SHP77 treated with DMSO at 0.1 percent for 48 hours (cell line): ENCODE measurements at places on chromosomes 1 and 21.
A peak's percentile ranks its signal among the peaks of the same experiment; 100 is the strongest.

DNA sequence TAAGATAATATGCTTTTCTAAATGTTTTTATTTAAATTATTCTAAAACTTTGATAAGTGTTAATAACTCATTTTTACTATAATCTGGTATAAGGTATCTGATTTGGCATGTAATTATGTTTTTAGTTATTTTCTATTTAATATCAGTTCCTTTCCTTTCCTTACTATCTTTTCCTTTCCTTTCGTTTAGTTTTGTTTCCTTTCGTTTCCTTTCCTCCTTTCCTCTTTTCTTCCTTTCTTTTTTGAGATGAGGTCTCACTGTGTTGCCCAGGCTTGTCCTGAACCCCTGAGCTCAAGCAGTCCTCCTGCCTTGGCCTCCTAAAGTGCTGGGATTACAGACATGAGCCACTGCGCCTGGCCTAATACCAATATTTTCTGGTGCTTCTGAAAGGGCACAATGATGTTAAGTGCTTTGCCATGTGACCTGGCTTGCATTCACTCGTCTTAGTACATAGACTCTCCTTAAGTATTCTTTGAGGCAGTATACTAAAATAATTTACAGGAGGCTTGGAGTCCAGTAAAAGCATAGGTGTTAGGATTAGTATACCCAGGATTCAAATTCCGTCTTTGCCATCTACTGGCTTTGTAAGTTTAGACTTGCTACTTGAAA lies 18.7 kb downstream of the MIER1 start:
- DNase-seq: no peak

GRCh38 chr1:208793861-208794345 lies 549.7 kb upstream of the PLXNA2 start:
- DNase-seq: no peak

- DNase-seq: no peak
Observed at GRCh38 chr1:101587741-101588140, 350.9 kb downstream of the S1PR1 start.

- DNase-seq: peak; percentile 17
Observed at GRCh38 chr1:46446646-46447498, 42.8 kb upstream of the DMBX1 start.

- DNase-seq: no peak
Observed at GRCh38 chr21:45142469-45143308, 68.3 kb downstream of the ADARB1 start.

- DNase-seq: no peak
Observed at GRCh38 chr1:164643018-164643417, 84.0 kb downstream of the PBX1 start.

DNA sequence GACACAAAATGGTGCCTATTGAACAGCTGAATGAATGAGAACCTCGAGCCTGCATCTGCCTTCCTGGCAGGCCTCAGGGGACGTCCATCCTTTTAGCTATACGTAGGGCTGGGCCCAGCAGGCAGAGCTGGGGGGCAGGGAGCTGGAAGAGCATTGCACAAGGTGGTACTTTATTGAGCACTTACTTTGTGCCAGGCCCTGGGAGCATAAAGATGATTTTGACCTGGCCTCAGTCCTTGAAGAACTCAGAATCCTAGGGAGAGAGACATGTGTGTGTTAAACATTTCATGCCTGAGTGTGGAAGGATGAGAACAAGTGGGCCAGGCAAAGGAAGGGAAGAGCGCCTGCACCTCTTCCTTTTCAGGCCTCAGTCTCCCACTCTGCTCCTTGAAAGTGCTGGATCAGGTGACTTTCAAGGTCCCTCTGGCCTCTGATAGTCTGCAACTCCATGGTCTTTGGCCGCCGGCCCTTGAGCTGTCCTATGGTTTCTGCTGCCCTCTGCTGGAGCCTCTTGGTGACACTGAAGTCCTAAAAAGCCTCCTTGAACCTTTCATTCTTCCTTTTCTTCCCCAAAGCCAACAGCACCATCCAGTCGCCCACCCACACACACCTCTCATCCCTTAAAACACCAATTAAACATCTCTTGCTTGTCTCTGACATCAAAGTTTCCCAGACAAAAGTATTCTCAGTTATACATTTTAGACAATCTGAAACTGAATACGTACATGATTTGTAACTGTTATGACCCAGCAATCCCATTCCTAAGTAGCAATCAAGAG lies 3.5 kb upstream of the PEAR1 start:
- peak; percentile 74 for DNase-seq

DNA sequence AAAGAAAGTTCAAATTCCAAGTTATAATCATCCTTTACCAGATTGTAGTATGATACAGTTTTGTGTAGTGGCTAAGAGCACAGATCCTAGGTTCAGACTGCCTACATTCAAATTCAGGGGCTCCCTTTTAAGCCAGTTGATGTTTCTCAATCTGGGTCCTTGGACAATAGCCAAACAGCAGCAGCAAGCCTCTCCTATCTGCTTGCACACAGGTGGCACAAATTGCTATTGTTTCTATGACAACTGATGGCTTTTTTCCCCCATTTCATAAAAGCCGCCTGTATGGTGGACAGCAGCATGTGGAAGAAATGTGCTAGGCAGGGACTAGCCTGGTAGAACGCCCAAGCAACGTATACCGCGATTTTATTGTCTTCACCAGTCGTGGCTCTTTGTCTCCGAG lies 76.5 kb downstream of the S1PR1 start:
- no peak for DNase-seq

DNA sequence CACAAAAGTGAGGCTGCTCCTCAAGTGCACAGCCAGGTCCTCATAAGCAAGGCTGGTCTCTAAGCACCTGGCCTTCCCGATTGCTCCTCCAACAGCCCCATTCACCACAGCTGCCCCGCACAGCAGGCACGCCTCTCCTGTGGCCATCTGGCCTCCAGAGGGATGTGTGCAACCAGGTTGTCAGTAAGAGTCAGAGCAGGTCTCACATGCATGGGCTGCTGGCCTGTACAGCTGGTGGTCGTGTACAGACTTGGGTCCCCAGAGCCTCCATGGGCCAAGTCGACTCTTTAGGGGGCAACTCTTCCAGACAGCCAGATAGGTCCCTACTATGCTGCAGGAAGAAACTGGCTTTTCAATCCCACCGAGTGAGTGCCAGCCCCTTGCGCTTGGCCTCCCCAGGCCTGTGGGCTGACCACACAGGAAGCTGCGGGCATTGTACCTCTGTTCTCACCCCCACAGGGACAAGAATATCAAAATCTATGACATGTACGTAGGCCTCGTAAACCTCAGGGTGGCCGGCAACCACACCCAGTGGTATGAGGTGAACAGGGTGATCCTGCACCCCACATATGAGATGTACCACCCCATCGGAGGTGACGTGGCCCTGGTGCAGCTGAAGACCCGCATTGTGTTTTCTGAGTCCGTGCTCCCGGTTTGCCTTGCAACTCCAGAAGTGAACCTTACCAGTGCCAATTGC lies 1.4 kb downstream of the PRSS38 start:
- no peak for DNase-seq

- no peak for DNase-seq
Observed at GRCh38 chr1:243267471-243267880, 11.6 kb downstream of the SDCCAG8 start.

- no peak for DNase-seq
Observed at GRCh38 chr1:53203466-53203865, 6.8 kb downstream of the CPT2 start.

GRCh38 chr1:233879841-233880240 lies 24.6 kb upstream of the SLC35F3 start:
- no peak for DNase-seq

DNA sequence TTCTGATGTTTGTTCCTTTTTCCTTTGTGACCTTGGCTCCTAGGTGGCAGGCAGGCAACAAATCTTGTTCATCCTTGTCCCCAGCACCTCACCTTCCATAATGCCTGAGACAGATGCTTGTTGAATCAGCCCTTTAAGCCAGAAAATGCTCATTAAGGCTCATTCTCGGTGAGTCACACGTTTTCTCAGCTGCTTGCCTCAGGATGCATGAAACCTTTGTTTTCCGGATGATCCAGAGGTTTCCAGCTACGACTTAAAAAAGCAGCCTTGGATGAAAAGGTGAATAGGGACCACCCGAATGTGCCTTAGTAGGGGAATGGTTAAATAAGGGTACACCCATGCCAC lies 4.6 kb upstream of the ATP13A2 start:
- no peak for DNase-seq

DNA sequence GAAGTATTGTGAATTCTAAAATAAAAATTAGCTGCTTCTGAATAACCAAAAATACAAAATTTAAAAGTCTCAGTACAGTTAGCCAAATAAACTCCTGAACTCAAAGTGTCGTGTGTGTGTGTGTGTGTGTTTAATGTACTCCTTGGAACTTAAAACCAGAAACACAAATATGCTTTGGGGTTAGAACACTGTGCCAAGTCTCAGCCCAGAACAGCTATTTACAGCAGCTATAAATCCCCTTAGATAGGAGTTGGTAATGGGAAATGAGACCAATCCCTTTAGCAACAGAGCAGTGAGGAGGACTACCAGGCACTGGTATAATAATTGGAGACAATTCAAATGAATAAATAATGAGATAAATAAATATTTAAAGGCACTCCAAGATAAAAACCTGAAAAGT lies 83.1 kb downstream of the PATJ start:
- no peak for DNase-seq

DNA sequence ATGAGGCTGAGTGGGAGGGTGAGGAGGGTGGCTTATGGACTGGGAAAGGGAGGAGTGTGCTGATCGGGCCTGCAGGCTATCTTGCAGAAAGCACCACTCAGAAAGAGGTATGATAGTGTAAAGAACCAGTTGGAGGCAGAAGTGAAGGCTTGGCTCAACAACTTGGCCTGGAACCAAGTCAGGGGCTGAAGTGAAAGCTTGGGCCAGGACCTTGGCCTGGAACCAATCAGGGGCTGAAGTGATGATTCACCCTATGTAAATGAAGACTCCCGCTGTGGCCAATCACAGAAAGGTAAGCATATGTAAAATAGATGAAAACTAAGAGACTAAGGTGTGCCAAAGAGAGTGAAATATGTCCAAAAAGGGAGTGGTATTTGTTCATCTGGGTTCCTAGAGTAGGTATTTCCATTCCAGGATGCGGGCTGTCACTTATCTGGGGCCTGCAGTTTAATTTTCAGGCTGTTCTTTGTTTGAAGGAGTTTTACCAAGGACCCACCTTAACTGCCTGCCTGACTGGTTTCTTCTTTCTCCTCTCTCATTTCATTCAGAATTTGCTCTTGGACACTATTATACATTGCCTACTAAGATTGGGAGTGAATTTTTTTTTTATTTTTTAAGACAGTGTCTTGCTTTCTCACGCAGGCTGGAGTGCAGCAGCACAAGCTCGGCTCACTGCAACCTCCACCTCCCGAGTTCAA lies 5.1 kb upstream of the RFX5 start:
- no peak for DNase-seq

GRCh38 chr1:76068953-76069561 lies 5.5 kb upstream of the ST6GALNAC3 start:
- DNase-seq: no peak

GRCh38 chr1:115084902-115085511 lies 4.3 kb downstream of the TSPAN2 start:
- no peak for DNase-seq

DNA sequence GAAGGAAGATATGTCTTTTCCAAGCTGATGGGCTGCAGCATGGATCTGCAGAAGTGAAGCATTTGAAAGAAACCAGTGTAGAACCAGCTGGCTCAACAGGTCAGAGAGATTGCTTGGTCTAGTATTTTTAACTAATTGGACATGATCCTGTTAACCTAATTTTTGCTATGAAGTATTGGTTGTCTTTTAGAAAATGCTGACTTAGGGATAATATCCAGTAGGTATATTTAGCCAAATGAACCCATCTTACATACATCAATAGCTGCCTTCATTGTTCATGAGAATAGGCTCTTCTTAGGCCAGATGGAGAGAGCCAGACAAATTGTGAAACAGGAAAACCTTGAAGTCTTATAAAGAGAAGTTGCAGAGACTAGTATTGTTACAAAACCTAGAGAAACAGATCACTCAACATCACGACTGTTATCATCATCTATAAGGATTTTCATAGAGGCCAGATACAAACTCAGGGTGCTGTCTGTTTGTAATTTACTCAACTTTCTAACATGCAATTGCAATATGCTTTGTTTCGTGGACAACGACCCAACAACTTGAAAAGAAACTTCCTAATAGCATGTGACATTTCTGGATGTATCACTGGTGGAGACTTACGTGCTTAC lies 148.2 kb downstream of the DISC1 start:
- DNase-seq: no peak

DNA sequence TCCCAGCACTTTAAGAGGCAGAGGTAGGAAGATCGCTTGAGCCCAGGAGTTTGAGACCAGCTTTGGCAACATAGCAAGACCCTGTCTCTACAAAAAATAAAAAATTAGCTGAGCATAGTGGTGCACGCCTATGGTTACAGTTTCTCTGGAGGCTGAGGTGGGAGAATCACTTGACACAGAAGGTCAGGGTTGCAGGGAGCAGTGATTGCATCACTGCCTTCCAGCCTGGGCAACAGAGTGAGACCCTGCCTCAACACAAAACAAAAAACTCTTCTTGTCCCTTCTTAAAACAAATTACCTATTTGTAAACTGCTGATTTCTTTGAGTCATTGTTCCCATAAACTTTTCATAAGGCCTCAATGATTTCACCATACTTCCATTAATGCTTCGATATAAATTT lies 18.7 kb downstream of the PRKAA2 start:
- DNase-seq: no peak

DNA sequence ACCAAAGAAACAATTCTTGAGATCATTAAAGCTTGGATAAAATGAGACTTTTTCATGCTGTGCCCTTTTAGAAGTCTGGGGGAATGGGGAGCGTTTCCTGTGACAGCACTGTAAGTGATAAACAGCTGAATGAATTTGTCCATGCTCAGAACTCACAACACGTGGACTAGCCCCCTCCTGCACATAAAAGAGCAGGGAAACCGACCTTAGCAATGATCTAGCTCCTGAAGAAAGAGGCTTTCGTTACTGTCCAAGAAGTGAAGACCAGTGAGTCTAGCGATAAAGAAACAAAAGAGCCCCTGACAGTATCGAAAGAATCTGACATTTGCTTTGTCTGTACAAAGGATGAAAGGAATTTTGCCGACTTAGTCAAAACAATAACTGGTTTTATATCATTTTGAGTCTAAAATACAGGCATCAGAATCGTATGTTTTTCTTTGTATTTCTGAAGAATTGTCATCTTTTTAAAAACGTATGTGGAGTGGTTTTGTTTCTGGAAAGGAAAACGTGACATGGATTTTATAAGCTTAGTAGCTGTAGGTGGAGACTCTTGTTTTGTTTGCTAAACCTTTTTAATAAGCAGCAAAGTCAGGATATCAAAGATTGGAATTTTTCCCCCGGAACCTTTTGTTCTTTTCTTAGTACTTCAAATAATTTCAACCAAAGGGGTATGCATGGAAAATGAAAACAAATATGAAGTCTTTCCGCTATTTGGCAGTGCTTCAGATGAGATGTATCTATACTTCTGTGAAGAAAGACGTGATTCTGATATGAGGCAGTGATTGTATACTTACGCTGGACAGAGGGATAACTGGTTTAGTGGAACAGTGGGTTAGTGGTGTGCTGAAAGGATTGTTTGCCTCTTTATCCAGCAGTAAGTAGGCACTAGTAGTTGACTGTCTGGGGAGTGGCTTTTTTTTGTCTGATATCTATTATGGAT lies 61.0 kb downstream of the MAST2 start:
- DNase-seq: peak; percentile 5

GRCh38 chr1:76210160-76210559 lies 135.6 kb downstream of the ST6GALNAC3 start:
- no peak for DNase-seq

GRCh38 chr1:198776602-198777029 lies 137.8 kb downstream of the PTPRC start:
- DNase-seq: no peak
